Diencephalon (tissue), 1 donor: ENCODE measurements at places on chromosomes 2 and 18. TPM values are rescaled to one million over a fixed set of nuclear protein-coding genes. Genes with fewer than 3 reads are reported as not detected.

Gene SLC16A14
- 66.9 TPM for total RNA-seq

Gene ST6GAL2
- 170 TPM for total RNA-seq

Gene MC2R
- total RNA-seq, result not detected

Gene MROH2A
- total RNA-seq, result under 0.01 TPM

Gene CRYGA
- not detected for total RNA-seq

Gene CDCA7
- 21.9 TPM for total RNA-seq

Gene EMILIN1
- 6.2 TPM for total RNA-seq

Gene SAG
- 1.4 TPM for total RNA-seq

Gene SCN7A
- total RNA-seq, result 19.6 TPM

Gene PDE11A
- total RNA-seq, result 3.9 TPM

Gene CFAP210
- total RNA-seq, result 6.0 TPM

Gene C2orf49
- 36.9 TPM for total RNA-seq

Gene DLX1
- 30.9 TPM for total RNA-seq

Gene KCNE4
- total RNA-seq, result 2.5 TPM

Gene TTN
- total RNA-seq, result 2.3 TPM

Gene MYL12B
- total RNA-seq, result 158 TPM

Gene BMP10
- not detected for total RNA-seq

Gene LRRTM4
- 70.6 TPM for total RNA-seq

Gene EVA1A
- total RNA-seq, result not detected

Gene OR6B2
- total RNA-seq, result not detected

Gene AGXT
- not detected for total RNA-seq

Gene ALPG
- not detected for total RNA-seq

Gene DSC3
- total RNA-seq, result 0.23 TPM

Gene TLX2
- not detected for total RNA-seq

Gene IL36RN
- total RNA-seq, result not detected

Gene IL36G
- total RNA-seq, result not detected

Gene TUBA3E
- total RNA-seq, result not detected

Gene GPBAR1
- total RNA-seq, result not detected

Gene NOP58
- total RNA-seq, result 57.9 TPM

Gene SH3RF3
- 6.5 TPM for total RNA-seq

Gene SOX11
- total RNA-seq, result 246 TPM

Gene CD8B2
- 0.69 TPM for total RNA-seq

Gene DNAJC5G
- 0.23 TPM for total RNA-seq

Gene IL37
- not detected for total RNA-seq

Gene DSG4
- total RNA-seq, result not detected

Gene LIMS3
- 2.1 TPM for total RNA-seq

Gene UGT1A7
- total RNA-seq, result not detected

Gene RRM2
- 14.1 TPM for total RNA-seq

Gene RBKS
- 4.6 TPM for total RNA-seq

Gene FLACC1
- 3.7 TPM for total RNA-seq
